AG20443 (cell line): ENCODE measurements at places on chromosomes 5 and 9.

- no peak for DNase-seq
Observed at GRCh38 chr9:3736161-3736560, 210.4 kb upstream of the RFX3 start.

- peak; percentile 17 for DNase-seq
Observed at GRCh38 chr9:117247266-117247665, 167.6 kb downstream of the ASTN2 start.

- DNase-seq = no peak
Observed at GRCh38 chr9:5719100-5719926, 90.4 kb downstream of the RIC1 start.

DNA sequence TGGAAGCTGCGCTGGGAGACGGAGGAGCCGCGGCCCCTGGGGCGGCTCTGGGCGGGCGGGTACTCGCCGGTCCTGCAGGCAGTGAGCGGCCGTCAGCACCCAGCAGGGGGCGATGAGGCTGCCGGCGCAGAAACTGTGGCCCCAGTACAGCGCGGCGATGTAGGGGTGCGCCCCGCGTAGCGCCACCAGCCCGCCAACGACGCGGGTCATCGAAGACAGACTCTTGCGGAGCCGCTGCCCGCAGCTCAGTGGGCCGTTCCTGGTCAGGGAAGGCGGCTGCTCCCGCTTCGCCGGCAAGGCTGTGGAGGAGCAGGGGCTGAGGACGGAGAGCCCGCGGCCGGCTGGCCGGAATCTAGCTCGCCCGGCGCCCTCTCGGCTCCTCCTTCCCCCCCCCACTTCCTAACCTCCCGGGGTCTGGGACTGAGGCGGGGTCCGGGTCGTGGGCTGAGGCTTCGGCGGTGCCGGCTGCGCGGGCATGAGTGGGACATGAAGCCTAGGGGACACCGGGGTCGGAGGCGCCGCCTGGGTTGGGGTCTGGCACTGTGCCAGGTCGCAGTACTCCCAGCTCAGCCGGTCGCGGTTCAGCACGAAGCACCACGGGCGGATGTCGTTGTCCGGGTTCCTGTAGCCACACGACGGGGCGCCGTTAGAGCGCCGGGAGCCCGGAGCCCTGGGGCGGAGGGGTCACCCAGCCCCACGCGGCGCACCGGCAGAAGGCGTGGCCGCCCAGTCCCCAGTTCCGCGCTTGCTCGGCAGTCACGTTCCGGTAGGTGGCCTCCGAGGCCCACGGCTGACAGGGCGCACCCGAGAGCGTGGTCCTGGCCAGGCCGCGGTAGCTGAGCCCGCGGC is 3.6 kb upstream of the PFN3 start:
- DNase-seq = peak; percentile 95

DNA sequence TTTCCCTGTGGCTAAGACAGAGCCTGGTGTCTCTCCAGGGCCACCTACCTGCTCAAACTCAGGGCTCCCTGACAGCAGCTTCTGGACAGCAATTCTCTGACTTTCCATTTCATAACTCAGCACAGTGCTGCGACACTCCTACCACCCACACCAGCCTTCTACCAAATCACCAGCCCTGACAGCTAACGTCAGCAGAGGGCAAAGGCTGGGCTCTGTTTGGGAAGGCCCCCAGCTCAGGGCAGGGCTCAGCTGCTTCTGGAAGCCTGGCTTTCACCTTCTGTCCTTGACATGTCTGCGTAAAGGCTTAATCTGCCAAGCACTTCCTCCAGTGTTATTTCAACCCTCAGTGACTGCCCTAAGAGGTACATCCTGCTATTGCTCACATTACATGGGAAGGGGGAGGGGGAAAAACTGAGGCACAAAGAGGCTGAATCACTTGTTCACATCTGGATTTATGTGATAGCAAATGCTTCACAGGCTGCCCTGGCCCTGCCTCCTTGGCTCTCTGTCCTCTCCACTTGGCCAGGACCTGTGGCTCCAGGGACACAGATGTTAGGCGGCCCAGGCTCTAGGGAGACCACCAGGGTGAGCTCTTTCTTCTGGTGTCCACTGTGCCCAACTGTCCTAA is 102.5 kb upstream of the PANK3 start:
- peak; percentile 53 for DNase-seq

DNA sequence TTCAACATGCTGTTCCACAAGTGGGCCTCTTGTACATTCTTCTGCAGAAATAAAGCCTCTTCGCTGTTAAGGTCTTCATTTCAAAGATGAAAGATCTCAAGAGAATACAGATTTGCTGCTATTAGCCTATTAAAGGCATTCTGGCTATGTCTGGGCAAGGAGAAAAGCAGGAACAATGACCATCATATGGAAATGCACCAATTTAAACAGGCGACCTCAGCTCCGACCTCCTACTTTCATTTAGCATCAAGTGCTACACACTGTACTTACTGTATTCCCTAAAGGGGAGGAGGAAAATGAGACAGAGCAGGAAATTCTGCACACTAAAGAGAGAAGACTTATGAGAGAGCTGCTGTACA is 64.8 kb downstream of the HABP4 start:
- no peak for DNase-seq

DNA sequence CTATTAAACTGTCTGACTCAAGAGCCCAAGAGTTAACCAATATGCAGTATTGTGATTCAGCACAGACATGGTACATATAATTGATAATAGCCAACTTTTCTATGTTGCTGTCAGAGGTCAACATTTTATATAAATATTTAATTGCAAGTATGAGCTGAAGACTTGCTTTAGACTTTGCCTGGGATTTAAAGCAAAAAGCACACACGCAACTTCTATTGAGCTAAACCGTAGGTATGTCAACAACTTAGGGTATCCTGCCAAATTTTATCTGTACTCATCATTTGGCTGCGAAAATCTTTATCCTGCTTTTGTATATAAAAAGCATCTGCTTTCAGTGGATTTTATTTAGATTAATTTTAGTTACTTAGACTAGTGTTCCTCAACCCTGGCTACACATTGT is 27.4 kb downstream of the UHRF2 start:
- DNase-seq = no peak

GRCh38 chr9:133406480-133407307 is 11.1 kb downstream of the REXO4 start:
- peak; percentile 91 for DNase-seq

DNA sequence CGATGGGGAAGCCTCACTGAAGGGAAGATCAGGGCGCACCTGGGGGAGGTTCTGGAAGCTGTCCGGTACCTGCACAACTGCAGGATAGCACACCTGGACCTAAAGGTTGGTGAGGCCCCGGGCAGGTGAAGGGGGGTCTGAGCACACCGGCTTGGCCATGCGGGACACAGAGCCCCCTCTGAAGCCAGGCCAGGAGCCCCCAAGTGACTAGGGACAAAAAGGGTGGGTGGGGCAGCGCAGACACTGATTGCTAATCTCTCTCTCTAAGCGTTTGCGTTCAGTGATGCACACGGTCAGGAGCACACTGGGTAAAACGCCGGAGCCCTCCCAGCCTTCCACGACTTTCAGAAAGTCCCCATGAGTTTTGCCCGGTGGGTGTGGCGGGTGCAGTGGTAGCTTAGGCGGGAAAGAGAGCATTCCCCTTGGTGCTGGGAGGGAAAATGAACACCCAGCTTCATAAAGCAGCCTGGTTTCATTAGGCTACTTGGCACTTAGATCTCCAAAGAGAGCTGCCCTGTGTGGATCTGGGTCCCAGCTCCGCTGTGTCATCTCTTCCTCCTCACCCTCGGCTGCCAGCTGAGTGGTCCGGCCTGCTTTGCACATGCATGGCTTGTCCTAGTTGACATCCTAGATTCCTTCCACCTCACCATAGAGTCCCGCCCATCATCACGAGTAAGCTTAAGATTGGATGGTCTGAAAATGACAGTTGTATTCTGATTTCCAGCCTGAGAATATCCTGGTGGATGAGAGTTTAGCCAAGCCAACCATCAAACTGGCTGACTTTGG is 74.2 kb upstream of the OTULINL start:
- no peak for DNase-seq

DNA sequence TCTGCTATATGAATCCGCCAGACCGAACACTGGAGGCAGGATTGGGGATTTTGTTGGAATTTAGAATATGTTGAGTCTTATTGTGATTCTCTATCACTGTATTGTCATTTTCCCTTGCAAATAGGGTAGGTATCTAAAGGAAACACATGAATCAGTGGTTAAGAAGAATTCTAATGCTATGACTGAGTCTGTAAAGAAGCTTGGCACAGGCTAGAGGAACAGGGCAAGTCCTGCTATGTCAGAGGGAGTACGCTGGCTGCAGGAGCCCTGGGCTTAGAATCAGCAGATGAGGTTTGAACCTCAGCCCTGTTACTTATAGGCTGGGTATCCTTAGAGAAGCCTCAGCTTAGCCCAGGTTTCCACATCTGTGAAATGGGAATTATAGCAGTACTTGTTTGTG is 198.1 kb downstream of the NR3C1 start:
- peak; percentile 89 for DNase-seq

- DNase-seq = no peak
Observed at GRCh38 chr9:117355542-117355941, 59.3 kb downstream of the ASTN2 start.

DNA sequence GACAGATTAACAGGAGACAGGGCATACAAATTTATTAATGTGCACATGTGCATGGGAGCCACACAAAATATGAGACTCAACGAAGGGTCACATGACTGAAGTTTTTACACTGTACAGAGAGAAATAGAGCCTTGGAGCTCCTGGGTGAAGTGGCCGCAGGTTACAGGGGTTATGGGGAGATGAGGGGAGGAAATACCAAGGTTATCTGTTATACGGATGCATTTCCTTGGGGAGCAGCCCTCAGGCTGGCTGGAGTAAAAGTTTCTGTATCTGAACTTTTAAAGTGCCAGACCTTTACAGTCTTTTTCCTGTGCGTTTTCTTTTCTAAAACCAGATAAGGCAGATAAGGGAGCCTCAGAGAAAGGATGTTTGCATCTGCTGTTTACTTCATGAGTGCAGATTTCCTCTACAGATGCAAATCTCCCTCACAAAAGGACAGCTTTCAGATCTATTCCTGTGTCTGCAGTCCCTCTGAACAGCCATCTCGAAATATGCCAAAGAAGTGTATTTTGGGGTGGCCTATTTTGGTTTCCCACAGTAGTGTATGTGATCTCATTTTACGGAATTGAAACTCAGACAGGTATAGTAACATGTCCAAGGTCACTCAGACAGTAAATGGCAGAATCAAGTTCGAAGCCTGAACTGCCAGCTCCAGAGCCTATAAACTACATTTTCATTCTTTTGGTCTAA is 139.3 kb upstream of the FBXL17 start:
- DNase-seq = no peak

DNA sequence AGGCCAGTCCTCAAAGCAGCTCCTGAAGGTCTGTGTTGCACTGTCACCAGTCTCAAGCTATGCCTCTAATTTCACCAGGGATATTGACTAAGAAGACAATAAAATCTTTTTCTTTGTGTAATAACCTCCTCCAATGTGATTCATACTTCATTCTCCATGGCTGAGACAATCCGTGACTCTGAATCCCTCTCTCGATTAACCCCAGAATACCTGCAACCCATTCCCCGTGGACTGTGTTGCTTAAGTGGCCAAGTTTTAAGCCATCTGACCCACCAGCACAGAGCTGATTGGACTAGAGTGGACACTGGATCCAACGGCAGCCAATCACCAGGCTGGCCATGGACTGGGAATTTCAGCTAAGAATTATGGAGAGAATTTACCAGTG is 5.4 kb upstream of the CCIN start:
- peak; percentile 64 for DNase-seq

DNA sequence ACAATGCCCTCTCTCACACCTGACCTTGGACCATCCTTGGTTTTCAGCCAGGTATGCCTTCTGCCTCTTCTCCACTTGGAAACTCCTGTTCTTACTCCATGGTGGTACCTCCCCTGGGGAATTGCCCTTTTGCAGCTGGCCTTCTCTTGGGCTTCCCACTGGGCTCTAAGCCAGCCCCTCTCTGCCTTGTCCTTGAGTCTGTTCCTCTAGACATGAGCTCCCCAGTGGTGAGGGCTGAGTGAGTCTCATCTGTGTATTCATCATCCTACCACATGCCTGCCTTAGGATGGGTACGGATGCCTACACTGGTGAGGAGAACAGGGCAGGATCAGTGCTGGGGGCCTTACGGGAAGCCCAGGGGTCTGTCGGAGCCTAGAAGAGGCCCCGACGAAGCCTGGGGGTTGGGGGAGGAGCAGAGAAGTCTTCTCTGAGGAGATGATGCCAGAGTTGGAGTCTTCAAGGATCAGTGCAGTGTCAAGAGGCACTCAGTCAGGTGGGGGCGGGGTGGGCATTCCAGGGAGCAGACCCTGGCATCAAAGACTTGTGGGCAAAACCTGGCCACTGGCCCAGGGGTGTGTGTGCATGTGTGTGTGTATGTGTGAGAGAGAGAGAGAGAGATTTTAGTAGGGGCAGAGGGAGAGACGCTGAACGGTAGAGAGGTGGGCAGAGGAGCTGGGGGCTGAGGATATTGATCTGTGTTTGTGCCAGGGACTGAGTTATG is 5.2 kb upstream of the CRB2 start:
- DNase-seq = no peak

DNA sequence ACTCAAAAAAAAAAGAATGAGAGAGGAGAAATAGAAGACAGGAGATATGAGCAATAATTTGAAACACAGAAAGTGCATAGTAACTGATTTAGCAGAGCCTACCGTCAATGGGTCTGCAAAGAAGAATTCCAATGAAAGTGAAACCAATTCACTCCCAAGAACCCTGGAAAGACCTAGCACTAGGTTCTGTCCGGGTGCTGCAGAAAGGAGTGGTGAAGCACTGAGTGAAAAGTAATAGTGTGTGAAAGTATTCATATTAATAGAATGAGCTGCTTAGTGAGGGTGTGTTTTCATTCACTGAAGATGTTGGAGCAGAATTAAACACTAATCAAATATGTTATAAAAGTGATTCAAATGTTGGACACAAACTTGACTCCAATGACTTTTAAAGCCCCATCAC is 51.3 kb upstream of the SLC30A5 start:
- no peak for DNase-seq

DNA sequence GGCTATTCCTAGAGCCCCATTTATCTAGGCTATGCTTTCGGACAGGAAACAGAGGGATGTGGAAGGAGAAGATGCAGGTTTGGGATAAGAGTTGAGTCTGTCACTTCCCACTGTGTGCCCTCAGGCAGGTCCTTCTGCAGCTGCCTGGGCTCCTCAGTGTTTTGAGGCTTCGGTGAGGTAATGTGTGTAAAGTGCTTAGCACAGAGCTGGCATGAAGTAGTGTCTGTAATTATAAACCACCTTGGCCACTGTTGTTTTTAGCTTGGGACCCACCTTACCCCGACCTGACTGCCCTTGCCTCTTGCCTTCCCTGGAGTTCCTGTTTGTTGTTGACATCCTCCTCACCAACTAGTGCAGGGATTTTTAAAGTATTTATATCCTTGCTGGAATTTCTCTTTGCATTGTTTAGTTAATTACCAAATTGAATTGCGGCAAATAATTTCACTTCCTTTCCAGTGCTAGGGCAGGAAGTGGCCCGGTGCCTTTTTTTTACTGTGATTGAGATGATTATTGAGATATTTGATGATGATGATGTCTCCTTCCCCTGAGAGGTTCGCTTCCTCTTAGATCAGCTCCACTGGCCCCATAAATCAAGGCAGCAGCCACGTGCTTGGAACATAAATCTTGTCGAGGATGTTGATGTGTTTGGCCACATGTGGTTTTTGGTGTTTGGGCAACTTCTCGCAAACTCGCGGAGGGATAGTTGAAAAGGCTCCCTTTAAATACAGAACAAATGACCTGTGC is 38.3 kb upstream of the DAB2IP start:
- DNase-seq = no peak

GRCh38 chr5:174514983-174515394 is 209.4 kb upstream of the MSX2 start:
- DNase-seq = no peak

- no peak for DNase-seq
Observed at GRCh38 chr5:125576822-125577221, 830.4 kb upstream of the ZNF608 start.
